ENCODE measurements at places on chromosomes 2 and 18.

DNA sequence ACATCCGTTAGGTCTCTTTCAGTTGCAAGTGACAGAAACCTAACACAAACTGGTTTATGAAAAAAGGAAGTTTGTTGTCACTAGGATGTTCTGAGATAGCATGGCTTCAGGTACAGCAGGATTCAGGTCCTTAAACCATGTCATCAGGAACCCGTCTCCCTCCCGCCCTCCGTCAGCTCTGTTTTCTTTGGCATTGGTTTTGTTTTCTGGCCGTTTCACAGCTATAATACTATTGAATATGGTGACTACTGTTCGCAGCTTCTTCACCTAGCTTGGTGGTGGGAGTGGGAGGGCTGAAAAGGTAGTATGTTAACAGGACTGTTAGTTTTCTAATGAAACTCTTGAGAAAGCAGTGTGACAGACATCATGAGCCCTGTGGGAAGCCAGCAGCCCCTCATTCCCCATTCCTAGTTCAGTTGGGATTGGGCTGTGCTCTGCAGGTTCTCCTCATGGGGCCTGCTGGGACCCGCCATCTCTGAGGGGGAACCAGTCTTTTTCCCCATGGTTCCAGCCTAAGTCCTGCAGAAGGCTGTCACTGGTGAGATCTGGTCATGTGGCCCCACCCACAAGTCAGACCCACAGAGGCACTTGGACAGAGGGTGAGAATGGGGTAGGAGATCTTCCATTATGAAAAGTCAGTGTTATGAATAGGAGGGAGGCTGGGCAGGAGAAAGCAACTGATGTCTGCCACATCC is 12.1 kb downstream of the PTMA start:
- no peak for DNase-seq

DNA sequence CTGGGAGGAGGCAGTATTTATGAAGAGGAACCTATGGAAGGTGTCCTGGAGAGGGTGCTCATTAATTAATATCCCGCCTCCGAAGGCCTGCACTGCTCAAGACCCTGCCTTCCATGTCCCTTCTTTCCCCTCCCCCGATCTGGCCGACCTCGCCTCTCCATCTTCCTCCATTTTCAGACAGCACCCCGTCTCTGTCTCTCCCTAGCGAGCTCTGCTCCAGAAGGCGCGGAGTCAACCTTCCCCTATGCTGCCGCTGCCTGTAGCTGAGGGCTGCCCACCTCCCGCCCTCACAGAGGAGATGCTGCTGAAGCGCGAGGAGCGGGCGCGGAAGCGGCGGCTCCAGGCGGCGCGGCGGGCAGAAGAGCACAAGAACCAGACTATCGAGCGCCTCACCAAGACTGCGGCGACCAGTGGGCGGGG is 1.1 kb upstream of the WBP1 start:
- DNase-seq = no peak

DNA sequence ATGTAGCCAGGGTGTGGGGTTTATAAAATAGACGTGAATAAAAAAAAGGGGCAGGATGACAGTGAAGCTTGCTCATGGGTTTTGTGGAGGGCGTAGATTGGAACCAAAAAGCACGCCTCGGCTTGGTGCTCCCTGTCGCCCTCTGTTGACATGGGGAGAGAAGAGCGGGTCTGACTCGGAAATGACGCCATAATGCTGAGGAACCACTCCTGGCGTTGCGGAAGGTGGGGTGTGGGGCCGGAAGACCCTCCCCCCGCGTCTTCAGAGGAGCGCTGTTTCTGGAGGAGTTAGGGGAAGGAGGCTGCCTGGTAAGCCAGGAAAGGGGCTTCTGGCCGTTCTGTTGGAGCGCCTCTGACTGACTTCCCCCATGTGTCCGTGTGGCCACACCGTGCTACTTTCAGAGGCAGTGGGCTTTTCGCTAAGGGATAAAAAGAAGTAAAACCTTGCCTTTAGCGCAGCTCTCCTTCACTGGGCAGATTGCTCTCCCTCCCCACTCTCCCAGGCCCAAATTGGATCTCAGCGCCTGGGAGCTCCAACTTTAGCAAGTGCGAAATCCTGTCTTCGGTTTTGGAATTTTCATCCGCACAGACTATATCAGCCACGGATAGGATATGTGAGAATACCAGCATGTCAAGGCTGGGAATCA is 42.8 kb downstream of the PLEKHA3 start:
- peak; percentile 70 for DNase-seq

- no peak for DNase-seq
Observed at GRCh38 chr2:76450024-76450475, 739.3 kb upstream of the GCFC2 start.

DNA sequence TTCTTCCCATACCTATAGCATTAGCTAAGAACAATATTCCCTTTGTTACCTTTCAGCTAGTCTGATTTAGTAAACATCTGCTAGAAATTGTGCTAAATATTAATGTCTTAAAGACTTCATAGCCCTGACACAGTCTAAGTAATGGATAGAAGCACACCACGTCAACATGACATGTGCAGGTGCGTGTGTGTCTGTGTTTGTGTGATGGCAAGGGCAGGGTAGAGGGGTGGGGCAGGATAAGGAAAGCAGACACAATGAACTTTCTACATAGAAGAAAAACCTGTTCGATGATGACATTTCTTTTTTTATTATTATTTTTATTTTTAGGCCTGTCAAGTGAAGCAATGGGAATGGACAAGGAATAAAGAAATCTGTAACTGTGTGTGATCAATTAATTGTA is 223.3 kb downstream of the NOL4 start:
- DNase-seq = no peak

DNA sequence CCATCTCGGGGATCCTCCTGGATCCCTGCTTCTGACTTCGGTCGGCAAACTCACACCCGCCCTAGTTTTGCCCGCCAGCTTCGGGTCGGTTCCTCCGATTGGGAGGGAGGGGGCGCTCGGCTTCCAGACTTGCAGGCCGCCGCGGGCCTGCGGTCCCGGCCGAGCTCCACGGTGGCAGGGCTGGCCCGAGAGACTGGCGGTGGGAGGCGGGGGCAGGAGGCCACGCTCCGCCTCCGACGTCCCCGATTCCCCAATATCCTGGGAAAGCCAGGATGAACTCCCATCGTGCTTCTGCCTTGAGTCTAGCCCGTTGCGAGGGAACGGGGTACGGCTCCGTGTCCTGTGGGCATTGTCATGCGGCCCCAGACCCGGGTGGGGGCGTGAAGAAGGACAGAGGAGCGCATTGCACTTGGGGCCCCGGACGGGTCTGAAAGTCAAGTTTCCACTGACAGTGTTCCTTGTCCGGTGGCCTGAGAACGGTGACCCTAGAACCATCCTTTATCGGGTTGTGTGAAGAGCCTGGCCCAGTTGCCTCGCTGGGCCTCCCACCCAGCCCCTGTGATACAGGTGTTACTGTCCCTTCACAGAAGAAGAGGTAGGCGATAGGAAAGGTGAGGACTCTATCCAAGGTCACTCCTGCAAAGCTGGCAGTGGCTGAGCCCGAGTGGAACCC is 2.4 kb upstream of the INHBB start:
- peak; percentile 79 for DNase-seq

DNA sequence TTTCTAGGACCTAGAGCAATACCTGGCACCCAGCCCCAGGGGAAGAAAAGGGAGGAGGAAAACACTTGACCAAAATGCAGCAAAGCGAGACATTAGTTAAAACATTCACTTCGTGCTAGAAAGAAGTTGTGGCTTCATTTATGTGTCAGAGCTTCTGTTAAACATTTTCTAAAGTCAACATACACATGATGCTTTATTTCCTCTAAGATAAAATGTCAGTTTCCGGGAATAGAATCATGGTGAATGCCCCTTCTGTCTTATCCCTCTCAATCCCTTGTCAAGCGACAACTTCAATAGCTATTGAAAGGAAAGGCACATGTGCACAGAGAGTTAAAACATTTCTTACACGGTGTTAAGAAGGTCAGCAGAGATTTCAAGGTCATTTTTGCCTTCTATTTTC is 404.6 kb upstream of the CWC22 start:
- no peak for DNase-seq

- DNase-seq = no peak
Observed at GRCh38 chr2:152094014-152094413, 4.8 kb downstream of the CACNB4 start.

GRCh38 chr2:70203086-70203485 is 12.3 kb upstream of the C2orf42 start:
- no peak for DNase-seq

DNA sequence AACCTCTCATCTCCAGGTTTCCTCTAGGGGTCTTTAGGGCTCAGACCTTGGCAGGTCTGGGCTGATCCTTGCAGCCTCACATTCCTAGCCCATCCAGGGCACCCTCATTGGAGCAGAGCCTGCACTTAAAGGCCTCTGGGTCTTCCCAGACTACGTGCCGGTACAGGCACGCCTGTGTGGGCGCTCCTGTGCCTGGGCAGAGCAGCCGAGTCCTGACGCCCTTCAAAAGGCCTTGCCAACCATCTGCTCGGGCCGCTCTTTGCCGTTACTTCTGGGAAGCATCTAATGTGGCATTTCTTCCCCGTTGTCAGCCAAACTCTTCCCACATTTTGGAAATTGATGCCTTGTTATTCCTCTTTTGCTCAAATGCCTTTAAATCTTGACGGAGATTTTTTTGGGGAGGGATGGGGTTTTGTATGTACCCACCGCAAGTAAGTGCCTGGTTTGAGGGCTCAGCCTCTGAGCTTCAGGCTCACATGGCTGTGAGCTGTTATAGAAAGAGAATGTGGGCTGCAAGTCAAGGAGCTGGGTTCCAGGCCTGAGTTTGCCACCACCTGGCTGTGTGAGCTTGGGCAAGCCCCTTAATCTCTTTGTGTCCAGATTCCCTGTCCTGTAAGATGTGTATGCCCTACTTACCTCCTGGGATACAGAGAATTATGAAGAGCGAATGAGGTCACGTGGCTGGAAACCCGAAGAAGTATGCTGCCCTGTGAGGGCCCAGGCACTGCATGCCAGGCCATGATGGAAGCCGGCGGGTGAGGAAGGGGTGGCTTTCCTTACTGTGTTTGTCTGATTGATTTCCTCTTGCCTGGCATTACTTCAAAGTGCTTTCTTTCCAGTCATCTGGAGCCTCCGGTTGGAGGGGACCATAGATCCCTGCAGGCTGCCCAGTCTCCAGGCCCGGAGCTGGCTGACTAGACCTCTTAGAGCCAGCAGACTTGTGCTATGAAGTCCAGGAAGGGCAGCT is 20.6 kb downstream of the EHD3 start:
- DNase-seq = no peak

- no peak for DNase-seq
Observed at GRCh38 chr2:96164459-96165184, 19.4 kb upstream of the DUSP2 start.

DNA sequence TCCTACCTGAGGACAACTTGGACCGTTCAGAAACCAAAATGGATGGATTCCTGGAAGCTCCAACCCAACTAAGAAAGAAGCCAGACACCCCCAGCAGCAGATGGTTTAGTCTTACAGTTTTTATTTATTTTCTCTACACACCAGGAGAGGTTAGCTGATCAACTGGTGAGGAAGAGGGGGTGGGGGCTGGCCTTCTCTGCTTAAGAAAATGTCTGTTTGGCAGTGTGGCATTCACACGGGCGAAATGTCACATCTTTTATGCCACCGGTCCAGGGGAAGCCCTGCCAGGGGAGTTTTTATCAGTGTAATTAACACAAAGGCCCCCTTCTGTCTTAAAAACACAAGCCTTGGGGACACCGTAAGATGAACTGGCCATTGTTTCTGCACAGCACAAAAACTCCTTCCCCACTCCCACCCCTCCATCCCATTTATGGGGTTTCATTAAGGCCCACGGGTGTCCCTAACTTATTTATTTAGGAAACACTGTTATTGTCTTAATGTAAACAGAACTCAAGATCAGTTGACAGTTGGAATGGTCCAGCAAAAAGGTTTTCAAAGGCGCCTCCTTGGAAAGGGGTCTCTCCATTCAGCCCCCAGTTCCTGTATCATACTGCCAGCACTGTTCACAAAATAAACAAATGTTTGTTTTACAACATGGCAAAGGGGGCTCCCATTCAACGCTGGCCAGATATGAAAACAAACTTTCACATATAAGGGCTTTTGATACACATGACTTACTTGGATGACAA is 217.0 kb downstream of the C1D start:
- DNase-seq = no peak

DNA sequence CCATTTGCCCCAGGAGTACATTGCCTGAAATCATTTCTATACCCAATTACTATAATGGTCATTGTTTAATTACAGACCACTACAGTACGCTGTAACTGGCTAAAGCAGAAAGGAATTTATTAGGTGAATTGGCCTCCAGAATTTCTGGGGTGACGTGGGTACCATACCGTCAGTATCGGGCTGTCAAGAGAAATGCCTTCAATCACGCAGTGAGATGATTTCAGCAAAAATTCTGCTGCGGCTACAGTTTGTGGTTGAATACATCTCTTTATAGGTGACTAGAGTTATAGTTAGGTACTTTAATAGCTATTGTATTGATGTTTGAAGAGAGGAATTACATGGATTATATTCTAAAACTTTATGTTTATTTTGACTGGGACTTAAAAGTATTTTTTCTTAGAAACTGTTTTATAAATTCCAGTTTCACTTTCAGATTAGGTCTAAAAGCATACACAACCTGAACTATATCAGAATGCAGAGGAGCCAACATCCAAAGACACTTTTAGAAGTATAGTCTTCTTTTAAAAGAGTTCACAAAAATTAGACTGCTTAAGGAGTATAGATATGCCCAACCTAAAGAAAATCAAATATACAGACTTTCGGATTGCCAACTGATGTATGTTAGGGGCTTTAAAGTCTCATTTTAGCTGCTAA is 128.4 kb downstream of the TTC27 start:
- no peak for DNase-seq

DNA sequence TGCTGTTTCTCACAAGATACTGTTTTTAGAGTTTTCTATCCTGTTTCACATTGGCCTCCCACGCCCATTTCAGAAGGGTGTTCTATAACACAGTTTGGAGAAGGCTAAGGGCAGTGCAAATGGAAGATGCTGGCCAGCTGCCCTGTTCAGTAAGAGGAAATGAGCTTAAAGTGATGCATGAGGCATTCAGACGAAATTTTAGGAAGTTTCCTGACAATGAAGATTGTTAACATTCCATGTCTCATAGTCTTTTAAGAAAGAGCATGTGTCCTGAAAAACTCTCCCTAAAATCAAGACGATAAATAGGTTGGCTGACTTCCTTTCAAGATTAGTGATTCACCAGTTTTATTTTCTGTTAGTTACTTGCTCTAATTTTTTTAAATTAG is 484.2 kb upstream of the NRP2 start:
- peak; percentile 9 for DNase-seq

DNA sequence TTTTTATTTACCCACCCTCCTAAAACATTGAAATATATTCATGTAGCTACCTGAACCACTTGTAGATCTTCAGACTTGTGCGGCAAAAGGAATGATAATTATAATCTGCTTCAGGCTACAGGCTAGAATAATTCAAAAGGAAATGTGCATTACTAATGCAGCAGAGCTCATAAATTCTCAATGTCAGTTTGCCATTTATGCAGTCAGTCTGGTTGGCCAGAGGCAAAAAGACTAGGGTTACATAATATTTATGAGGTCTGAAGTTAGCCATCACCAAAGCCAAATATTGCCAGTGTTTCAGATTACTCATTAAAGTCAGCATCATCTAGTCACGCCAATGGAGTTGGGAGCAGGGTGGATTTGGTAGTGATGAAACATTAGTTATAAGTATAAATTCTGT is 38.9 kb downstream of the METAP1D start:
- DNase-seq = peak; percentile 13

All from H54 (cell line).